IMR-90 (cell line): ENCODE measurements at places on chromosomes 16 and 17. TPM values are rescaled to one million over a fixed set of nuclear protein-coding genes. Genes with fewer than 3 reads are reported as not detected.
A peak's percentile ranks its signal among the peaks of the same experiment; 100 is the strongest.

The C17orf100 gene
- total RNA-seq: 0.18 and 0.28 TPM in 2 replicates

The TMIGD1 gene
- not detected in 2 replicates for total RNA-seq

The CUEDC1 gene
- 4.1 and 4.2 TPM in 2 replicates for total RNA-seq

The OR2C1 gene
- under 0.01 TPM in 1 of 2 replicates, not detected in the other for total RNA-seq

The PRDM7 gene
- total RNA-seq: not detected in 2 replicates

The CCDC40 gene
- 0.90 and 1.9 TPM in 2 replicates for total RNA-seq

The PGP gene
- total RNA-seq: 4.1 and 5.8 TPM in 2 replicates

GRCh38 chr16:65534121-65534528 lies 412.3 kb upstream of the CDH11 start:
- H3K27ac ChIP-seq: no peak overlapping the region
- peak; percentile 43 for DNase-seq
- no peaks in the 10 kb centered on the region for H3K27me3 ChIP-seq

DNA sequence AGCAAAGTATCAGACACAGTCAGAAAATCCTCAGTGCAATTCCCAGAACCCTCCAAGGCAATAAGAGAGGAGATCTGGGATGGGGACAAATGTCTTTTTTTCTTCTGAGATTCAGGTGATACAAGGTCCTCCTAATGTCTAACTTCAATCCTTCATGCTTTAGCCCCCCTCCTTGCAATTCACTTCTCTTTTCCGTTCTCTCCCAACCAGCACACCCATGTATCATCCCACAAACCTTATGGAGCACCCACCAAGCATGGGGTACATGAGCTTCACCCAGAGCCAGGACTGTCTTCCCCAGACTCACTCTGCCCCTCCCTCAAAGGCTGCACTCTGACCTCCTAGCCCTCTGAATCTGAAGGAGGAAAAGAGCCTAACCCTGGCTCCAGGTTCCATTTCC lies 10.1 kb downstream of the HDAC5 start:
- no peak overlapping the region for H3K4me3 ChIP-seq
- DNase-seq: no peak
- H3K27ac ChIP-seq: no peak overlapping the region
- peaks cover 31% of the 10 kb centered on the region for H3K4me1 ChIP-seq

DNA sequence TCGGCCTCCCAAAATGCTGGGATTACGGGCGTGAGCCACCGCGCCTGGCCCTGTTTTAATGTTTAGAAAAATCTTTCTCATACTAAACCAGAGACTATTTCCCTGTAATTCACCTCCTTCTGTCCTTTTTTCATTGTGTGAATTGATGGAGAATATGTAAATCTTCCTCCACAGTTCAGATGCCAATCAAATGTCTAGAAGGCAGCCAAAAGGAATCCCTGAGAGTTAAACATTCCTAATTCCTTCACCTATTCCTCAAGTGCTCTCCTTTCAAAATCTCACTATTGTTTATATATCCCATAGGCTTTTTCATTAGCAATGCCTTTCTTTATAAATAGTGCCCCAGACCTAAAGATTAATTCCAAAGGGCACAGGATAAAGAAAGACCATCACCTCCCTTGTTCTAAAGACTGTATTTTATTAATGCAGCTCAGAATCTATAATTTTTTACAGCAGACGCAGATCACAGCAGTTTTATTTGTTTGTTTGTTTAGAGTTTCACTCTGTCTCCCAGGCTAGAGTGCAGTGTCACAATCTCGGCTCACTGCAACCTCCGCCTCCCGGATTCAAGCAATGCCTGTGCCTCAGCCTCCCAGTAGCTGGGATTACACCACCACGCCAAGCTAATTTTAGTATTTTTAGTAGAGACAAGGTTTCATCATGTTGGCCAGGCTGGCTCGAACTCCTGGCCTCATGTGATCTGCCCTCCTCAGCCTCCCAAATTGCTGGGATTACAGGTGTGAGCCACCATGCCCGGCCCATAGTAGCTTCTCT lies 30.5 kb downstream of the COPZ2 start:
- H3K4me1 ChIP-seq: peaks cover 13% of the 10 kb centered on the region
- H3K27me3 ChIP-seq: no peaks in the 10 kb centered on the region
- no peak overlapping the region for H3K27ac ChIP-seq
- DNase-seq: no peak
- H3K36me3 ChIP-seq: no peaks in the 10 kb centered on the region

GRCh38 chr17:39236450-39236927 lies 10.7 kb upstream of the STAC2 start:
- H3K27me3 ChIP-seq: peaks cover 6% of the 10 kb centered on the region
- no peak overlapping the region for H3K4me3 ChIP-seq
- no peak for DNase-seq
- H3K36me3 ChIP-seq: no peaks in the 10 kb centered on the region

GRCh38 chr16:80389338-80389737 lies 151.5 kb upstream of the DYNLRB2 start:
- no peak for DNase-seq
- H3K27me3 ChIP-seq: no peaks in the 10 kb centered on the region
- H3K4me3 ChIP-seq: no peak overlapping the region
- no peaks in the 10 kb centered on the region for H3K4me1 ChIP-seq

DNA sequence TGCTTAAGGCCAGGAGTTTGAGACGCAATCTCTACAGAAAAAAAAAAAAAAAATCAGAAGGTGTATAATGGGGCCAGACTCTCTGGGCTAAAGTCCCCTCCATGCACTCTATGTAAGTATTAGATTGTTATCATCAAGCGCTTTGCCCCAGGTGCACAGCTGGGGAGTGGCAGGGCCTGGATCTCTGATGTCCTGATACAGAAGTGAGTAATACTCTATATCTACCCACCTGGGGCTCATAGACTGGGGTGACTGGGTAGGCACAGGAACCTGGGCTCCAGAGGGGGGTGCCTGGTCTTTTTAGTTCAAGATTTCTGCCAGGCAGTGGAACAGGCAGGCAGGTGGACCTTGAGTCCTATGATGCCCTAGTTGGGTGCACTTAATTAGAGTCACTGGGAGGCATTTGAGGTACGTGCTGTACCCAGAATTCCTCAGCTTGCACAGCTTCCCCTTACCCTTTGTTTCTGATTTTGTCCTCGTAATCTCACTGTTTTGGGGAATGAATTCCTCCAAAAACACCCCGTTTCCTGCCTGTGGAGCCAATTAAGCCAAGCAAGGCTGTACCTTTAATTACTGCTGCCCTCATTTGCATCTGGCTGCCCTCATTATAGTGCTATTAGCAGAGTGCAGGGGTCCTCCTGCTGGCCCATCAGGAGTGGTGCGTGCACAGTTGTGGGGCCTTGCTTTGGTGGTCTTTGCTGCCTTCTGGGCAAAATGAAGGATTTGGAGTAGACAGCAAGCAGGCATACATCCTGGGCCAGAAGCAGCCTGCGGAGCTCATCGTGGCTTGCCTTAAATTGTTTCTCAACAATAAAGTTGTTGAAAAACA lies 239.0 kb downstream of the SNX29 start:
- DNase-seq: no peak
- H3K36me3 ChIP-seq: peaks cover 2% of the 10 kb centered on the region; the same call in 1 of the 2 replicates
- no peaks in the 10 kb centered on the region for H3K27me3 ChIP-seq
- no peak overlapping the region for H3K4me3 ChIP-seq
- H3K27ac ChIP-seq: no peak overlapping the region

DNA sequence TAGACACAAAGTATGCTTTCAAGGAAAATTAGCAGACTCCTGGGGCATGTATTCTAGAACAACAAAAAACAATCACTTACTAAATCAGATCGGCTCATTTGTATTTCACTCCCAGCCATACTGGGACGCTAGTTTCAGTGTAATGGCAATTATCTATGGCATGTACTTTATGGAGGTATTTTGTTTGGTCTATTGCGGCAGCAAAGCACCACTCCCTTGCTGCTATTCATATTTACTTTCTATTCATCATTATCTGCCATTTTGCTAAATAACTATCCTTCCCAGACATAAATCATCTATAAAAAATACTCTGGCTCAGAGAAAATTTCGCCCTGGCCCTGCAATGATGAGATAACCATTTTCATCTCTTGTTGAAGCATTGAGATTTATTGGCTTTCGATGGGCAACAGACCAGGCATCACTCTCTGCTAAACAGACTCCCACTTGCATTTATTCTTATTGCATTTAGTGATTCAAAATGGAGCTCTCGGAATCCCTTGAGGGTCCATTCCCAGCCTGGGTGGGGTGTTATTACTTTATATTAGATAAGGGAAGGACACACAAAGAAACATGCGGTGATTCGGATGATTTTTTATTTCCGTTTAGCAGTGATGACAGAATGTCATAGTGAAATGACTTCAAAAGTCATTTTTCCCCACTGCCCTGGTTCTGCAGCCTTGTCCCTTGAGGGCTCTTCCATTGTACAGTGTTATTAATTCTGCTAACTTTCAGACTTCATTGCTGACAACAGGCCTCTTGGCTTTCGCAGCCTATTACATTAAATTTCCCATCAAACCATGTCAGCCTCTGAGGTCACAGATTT lies 225.8 kb downstream of the IRX3 start:
- no peaks in the 10 kb centered on the region for H3K27me3 ChIP-seq
- H3K36me3 ChIP-seq: no peaks in the 10 kb centered on the region
- DNase-seq: no peak
- no peak overlapping the region for H3K4me3 ChIP-seq
- H3K27ac ChIP-seq: no peak overlapping the region

- H3K27me3 ChIP-seq: no peaks in the 10 kb centered on the region
- H3K4me1 ChIP-seq: peaks cover 9% of the 10 kb centered on the region
- H3K27ac ChIP-seq: no peak overlapping the region
Observed at GRCh38 chr17:37478187-37478586, 11.5 kb upstream of the DUSP14 start.

DNA sequence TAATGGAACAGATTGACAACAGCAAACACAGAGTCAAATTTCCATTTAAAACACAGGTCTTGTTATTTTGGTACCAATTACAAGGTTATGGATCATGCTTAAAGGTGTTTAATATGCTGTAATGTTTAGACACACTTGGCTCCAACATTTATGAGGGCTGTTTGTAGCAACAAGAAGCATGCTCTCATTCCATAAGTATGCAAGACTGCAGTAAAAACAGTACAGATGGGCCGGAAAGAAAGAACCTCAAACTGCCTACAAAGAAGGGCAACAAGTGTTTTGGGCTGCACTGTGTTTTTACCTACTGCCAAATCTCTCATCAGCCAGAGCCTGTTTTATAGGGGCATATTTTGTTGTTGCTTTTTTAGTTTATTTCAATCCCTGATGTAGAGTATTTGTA lies 100.5 kb upstream of the HS3ST3A1 start:
- H3K4me3 ChIP-seq: no peak overlapping the region
- H3K27ac ChIP-seq: no peak overlapping the region
- peaks cover 2% of the 10 kb centered on the region; the same call in 1 of the 2 replicates for H3K4me1 ChIP-seq
- peak; percentile 52 for DNase-seq
